ENCODE measurements at places on chromosomes 1 and 21.

DNA sequence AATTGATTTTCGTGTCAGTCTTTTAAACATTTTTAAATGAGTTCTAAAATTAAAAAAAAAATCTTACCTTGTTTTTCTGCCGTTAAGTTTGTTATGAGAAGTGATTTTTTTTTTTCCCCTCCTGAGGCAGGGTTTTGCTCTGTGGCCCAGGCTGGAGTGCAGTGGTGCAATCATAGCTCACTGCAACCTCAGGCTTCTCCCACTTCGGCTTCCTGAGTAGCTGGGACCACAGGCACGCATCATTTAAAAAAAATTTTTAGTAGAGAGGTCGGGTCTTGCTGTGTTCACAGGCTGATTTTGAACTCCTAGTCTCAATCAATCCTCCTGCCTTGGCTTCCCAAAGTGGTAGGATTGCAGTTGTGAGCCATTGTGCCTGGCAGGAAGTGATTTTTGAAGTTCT, 41.1 kb downstream of the MTR start:
- no peak for DNase-seq

DNA sequence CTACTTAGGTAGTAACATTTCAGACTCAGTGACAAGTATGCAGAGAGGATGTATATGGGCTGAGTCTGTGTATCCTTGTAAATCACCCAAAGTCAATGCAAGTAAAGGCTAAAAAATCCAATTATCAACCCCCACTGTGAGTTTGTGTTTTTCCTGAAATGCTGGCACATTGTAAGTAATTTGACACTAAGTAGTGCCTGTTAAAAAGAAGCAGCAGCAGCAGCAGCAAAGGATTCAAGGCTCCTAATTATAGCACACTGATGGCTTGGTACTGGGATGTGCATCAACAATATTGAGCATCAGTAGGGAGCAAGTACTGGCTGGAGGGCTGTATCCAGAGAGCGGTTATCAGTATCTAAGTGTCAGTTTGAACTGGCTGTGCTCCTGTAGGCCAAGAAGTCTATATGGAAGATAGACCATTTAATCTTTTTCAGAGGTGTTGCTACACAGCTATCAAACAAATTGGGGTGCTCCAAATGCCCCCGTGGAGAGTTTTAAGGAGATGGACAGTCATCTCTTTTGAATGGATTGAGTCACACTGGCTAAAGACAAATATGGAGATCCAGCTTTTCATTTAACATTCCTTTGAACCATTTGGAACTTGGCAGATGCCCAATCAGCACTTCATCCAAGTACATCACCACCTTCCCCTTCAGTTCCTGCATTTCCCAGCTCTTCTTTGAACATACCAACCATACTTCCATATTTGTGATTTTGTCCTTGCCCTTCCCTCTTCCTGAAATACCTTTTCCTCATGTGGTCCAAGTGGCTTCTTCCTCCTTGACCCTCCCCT, 241.2 kb upstream of the ST6GALNAC5 start:
- no peak for DNase-seq

- DNase-seq: no peak
Observed at GRCh38 chr1:214485151-214485550, 66.3 kb downstream of the PTPN14 start.

DNA sequence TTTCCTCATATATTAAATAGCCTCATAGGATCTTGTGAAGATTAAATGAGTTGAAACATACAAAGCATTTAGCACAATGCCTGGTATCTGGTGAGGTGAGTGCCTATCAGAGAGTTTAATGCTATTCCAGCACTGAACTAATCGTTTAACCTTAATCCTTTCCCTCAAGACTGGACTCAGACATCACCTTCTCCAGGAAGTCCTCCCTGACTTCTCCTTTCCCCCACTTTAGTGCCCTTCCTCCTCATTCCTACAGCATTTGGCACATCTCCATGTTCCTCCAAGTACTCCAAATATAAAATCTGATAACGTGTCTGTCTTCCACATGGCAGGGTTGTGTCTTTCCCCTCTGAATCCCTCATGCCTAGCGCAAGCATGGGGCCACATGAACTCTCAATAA, 59.8 kb downstream of the ZSCAN20 start:
- DNase-seq: no peak

GRCh38 chr1:26327956-26328362, 10.2 kb downstream of the CD52 start:
- DNase-seq: no peak

- no peak for DNase-seq
Observed at GRCh38 chr1:228045871-228046270, 36.6 kb upstream of the ARF1 start.

- no peak for DNase-seq
Observed at GRCh38 chr21:21064353-21064752, 66.1 kb downstream of the NCAM2 start.

- no peak for DNase-seq
Observed at GRCh38 chr1:99170516-99170915, 93.8 kb upstream of the PLPPR4 start.

GRCh38 chr1:65691972-65692371, 100.7 kb upstream of the PDE4B start:
- DNase-seq: no peak

Measured in cortex of kidney (tissue), 1 donor.